ENCODE measurements at places on chromosomes 4 and X.

GRCh38 chr4:68718447-68719074 is 48.1 kb upstream of the UGT2B15 start:
- DNase-seq = no peak

GRCh38 chr4:70979445-70980008 is 13.9 kb upstream of the DCK start:
- DNase-seq = no peak

GRCh38 chr4:184854673-184855072 is 28.9 kb upstream of the ACSL1 start:
- peak; percentile 50 for DNase-seq

DNA sequence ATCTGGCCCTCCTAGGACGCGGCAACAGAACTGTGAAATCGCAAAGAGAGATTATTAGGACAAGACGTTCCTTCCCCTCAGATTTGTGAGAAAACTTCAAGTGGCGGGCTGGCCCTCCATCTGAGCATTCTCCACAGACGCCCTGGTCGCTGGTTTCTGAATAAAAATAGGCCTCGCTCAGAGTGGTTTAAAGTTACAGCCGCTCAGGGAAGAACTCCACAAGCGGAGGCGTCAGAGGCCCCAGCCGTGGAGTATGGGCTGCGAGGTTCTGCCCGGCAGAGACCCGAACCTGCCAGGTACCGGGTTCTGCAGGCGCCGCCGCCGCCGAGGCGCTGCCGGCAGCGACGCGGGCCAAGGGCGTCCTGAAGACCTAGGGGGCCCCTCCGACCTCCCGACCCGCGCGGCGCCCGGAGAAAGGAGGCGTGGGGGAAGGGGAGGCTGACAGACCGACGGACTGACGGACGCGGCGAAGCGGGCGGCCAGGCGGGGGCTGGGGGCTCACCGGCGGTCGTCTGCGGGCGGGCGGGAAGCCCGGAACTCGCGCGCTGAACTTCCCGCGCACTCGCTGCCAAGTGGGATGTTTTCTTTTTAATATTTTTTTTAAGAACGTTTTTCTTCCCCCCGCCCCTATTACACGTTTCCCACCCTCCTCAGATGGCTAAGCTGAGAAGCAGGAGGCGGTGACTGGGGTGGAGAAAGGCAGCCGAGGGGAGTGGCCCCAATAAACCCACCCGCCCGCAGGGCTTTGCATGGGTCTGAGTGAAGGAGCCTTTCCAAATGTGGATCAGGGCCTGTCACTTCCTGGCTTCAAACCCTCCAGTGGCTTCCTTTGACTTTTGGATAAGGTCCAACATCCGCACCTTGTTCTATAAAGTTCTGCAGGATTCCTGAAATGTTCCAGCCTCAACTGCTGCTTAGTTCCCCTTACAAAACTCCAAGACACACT is at the start of gene PABPC4L:
PABPC4L (minus strand) TSS at position 574 of the 946 bp plus-strand sequence. CDS start 770 bp downstream, outside the sequence.
- DNase-seq = no peak

- no peak for DNase-seq
Observed at GRCh38 chr4:184000457-184001396, 95.6 kb downstream of the STOX2 start.

GRCh38 chrX:97751735-97752134 is 868.0 kb downstream of the RPA4 start:
- DNase-seq = no peak

GRCh38 chr4:108181704-108182103 is 13.0 kb upstream of the LEF1 start:
- DNase-seq = peak; percentile 17

DNA sequence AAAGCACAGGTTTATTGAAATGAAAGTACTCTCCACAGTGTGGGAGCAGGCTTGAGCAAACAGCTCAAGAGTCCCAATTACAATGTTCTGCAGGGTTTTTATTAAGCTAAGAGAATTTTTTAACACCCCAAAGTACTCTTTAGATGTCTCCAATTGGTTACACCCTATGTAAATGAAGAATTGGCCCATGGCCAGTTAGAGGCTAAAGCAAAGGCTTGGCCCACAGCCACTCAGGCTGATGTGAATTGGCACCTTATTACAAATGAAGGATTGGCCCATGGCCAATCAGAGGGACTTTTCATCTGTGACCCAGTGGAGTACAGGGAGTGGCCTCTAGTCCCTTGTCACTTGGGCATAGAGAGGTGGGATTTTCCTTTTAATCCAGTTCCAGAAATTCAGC is 30.1 kb upstream of the IQCM start:
- no peak for DNase-seq

GRCh38 chrX:136182414-136182813 is 35.1 kb downstream of the FHL1 start:
- DNase-seq = no peak

DNA sequence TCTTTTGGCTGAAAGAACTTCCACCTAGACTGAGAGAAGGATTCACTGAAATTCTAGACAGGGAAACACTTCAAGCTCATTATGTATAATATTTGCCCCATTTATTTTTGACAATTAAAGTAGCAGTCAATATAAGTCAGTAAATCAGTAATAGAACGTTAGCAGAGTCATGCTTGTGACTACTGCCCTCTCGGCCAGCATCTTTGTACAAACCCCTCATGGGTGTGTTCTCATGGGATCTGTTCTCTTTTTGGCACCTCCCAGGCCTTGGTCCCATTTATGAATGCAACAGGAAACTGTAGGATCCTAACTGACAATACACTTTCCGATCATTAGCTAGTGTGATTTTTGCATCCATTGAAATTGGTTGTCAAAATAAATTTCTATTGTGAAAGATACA is 2.9 kb downstream of the MSL3 start:
- no peak for DNase-seq

DNA sequence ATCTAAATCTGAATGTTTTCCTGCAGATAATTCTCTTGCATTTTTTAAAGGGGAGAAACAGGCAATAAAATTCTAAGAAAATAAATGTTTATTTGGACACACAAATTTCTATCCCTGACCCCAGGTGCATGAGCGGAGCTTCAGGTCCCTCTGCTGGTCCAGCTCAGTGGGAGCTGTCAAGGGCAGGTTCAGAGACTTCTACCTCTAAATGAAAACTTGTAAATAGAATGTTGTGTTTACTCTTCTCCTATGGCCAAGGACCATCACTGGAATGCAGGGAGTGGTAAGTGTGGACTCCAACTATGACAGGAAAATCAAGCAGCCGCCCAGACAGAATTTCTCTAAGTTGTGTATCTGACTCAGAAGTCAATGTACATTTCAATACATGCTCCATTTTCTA is 148.6 kb upstream of the TTC29 start:
- no peak for DNase-seq

DNA sequence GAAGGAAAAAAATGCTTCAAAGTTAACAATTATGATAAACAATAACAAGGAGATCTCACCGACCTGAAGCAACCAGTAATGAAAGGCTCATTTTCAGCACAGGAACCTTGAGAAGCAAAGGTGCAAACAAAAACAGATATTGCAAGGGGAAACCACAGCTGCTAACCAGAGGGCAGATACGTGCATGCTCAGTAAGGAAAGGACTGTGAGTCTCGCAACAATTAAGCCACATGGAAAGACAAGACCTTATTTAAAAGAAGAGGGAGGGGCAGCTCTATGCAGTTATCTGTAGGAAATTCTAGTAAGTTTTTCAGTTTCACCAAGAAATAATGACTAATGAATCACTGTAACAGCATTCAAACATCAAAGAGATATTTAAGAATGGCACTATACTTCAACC is 19.3 kb downstream of the LRCH2 start:
- DNase-seq = no peak

DNA sequence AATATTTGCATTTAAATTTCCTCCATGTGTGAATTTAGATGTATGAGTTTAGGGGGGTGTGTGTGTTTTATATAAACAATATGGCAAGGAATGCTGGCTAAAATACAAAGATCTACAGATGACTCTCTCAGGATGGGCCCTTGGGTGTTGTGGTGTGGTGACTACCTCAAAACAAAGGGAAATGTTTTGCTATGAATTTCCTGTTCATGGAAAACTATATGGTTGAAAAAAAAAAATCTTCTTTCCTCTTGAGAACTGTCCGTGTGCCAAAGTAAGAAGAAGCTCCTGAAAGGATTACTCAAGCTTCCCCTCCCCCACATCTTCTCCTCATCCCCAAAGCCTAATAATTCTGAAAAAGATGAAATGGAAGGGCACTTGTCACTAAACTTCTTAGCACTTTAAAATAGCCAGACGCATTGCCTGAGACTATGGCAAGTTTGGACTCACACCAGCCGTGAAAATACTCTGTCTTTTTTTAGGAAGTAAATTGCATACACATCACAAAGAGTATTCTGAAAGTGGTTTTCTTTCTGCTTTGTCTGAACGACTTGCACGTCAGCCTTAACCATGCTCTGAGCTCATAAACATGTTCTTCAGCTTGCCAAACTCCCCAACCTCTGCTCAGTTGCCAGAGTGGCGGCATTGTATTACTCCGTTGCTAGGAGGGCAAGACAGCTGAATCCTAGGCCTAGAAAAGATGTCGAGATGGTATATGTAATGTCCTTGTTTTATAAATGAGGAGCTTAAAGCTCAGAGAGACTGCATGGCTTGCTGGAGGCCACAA is 250.4 kb upstream of the JADE1 start:
- DNase-seq = no peak

- DNase-seq = no peak
Observed at GRCh38 chrX:50458483-50458882, 12.1 kb downstream of the DGKK start.

DNA sequence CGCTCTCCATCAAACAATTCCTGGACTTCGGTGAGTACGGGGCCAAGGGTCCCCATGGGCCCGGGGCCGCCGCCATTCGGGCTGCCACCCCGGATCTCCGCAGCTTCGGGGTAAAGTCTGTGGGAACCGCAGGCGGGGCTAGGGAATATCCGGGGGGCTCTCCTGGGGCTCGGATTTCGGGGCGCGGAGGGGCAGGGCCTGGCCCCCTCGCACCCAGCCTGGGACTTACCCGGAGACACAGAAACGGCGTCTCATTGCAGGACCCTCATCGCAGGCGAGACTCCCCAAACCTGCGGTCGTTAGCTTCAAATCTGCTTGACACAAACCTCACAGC is 413 bp downstream of the PDK3 start:
- no peak for DNase-seq

- DNase-seq = no peak
Observed at GRCh38 chr4:124804584-124804983, 92.1 kb upstream of the ANKRD50 start.

- no peak for DNase-seq
Observed at GRCh38 chr4:145939856-145940255, 1.2 kb upstream of the ZNF827 start.

GRCh38 chrX:38151441-38151840 is 69.2 kb downstream of the SRPX start:
- no peak for DNase-seq

- DNase-seq = no peak
Observed at GRCh38 chrX:42732506-42732905, 45.5 kb downstream of the PPP1R2C start.

- peak; percentile 55 for DNase-seq
Observed at GRCh38 chr4:47122592-47123291, 91.4 kb downstream of the GABRB1 start.

DNA sequence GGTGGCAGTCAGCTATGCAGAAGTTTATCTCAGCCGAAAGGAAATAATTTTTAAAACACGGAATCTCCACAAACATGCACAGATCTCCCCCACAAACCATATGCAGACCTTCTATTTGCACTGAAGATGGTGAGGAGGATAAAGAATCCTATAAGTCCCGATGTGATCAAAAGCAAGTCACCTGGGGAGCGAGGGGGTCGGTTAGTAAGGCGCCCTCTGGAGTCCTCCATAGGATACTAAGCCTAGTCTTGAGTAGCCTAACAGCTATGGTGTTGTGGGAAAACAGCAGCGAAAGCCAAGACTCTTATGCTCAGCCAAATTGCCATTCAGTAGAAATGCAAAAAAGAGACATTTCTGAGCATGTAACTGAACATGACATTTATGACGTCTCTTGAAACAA is 210.9 kb downstream of the FRMPD4 start:
- DNase-seq = no peak

- DNase-seq = peak; percentile 22
Observed at GRCh38 chrX:40127052-40127451, 29.3 kb upstream of the BCOR start.

GRCh38 chrX:102934624-102935023 is 2.4 kb upstream of the RAB40AL start:
- peak; percentile 5 for DNase-seq

DNA sequence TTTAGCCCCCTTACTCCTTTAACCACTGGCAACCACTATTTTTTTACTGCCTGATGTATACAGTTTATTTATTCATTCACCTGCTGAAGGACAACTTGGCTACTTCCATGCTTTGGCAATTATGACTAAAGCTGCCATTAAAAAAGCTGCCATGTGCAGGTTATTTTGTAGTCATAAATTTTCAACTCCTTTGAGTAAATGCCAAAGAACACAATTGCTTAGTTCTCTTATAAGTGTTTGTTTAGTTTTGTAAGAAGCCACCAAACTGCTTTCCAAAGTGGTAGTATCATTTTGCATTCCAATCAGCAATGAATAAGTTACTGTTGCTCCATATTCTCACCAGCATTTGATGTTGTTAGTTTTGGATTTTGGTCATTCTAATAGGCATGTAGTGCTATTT is 1831.8 kb downstream of the PCDH7 start:
- no peak for DNase-seq

DNA sequence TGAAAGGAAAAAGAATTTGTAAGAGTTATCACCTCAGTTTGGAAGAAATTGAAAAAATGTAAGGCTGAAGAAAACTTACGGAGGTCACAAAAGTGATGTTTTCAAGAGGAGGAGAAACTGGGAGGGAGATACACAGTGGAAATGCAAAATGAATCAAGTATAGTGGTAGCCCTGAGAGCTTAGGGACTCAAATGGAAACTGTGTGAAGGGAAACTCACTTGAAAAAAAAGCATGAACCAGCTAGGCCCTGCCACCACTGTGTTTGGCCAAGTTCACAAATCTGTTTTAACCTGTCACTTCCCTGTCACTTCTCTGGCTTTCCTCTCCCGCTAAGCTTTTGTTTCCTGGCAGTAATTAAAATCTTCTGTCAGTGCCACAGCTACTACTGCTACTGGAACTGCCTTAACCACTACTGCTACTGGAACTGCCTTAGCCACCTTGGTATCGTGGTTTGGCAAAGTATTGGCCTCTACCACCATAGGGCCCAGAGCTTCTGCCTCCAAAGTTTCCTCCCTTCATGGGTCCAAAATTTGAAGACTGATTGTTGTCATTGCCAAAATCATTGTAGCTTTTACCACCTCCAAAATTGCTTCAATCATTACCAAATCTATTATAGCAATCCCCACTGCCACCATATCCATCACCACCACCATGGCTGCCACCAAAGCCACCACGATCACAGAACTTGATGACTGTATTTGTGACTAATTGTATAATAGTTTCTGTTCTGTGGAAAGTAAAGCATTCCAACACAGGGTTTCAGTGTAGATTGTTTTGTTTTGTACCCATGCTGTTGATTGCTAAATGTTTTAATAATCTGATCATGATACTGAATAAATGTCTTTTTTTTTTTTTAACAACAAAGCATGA is 41.5 kb downstream of the SMARCA5 start:
- DNase-seq = no peak

DNA sequence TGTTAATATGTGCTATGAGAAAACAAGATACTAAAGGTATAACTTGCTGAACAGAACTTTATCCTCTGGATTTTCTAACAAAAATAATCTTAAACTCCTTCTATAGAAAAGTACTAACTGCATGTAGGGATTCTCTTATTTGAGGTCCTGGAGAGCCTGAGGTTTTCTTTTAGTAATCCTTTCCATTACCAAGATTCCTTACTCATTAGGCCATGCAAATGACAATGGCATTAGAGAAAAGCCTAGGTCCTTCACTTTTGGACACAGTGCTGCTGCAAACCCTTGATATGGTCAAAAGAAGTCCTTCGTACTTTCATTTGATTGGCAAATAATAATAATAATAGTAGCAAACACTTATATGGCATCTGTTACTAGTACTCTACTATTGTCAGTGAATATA is 3.2 kb downstream of the MMRN1 start:
- DNase-seq = no peak

GRCh38 chr4:38411092-38411491 is 252.9 kb upstream of the KLF3 start:
- peak; percentile 17 for DNase-seq

Data from stimulated activated naive CD8-positive, alpha-beta T cell treated with anti-CD3 and anti-CD28 coated beads, Interleukin-15, amount 100 ng/mL, for 72 hours (primary cell).